ENCODE measurements at places on chromosomes 3 and 15.
A peak's percentile ranks its signal among the peaks of the same experiment; 100 is the strongest.

DNA sequence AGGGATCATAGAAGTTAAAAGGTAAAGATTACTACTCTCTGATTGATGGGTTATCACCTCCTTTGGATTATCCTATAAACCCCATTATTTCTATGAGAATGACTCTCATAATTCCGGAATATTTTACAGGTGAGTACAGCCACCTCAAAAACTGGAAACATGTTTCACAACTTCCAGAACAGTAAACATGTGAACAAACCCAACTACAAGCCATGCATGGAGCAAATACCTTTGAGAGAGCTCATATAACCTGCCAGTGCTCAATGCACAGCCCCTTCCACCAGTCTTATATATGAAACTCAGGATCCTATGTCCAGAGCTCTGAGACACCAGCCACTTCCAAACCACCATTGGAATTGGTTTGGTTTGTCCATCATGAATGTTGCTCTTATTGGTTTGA is 208.0 kb downstream of the MECOM start:
- no peak for DNase-seq

DNA sequence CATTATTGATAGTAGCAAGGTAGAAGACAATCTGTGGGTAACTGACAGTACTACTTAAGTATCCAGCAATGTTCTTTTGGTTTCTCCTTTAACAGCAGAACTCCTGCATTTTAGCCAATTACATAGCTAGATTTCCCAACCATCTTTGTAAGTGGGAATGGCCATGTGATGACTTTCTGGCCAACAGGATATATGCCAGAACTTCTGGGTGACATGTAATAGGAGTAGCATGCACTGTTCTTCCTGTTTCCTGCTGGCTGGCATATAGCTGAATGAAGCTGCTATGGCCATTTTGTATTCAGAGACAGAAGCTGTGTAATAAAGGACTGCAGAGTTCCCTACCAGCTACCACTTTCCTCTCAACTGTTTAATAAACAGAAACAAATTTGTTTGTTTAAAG is 18.0 kb downstream of the SPICE1 start:
- DNase-seq, result no peak

- no peak for DNase-seq
Measured at GRCh38 chr3:39467394-39468107, at the start of gene MOBP. Gene MOBP (plus strand): TSS chr3:39467680. CDS start chr3:39502070, 34,390 bp downstream.

DNA sequence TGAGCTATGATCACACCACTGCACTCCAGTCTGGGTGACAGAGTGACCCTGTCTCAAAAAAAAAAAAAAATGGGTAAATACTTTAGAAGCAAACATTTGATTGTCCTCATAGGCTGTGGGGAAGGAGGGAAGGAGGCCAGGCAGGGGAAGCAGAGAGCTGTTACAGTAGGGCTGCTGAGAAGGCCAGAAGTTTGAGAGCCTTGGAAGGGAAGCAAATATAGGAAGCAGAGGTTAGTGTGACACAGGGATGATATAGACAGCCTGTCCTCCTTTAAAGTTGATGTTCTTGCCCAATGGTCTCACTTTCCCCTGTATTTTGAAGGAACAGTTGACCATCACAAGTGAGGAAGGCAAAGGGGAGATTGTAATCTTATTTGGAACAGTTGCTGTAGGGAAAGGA is 5.3 kb upstream of the ALPK3 start:
- no peak for DNase-seq

- DNase-seq, result no peak
Measured at GRCh38 chr3:141253326-141253725, 21.7 kb downstream of the PXYLP1 start.

DNA sequence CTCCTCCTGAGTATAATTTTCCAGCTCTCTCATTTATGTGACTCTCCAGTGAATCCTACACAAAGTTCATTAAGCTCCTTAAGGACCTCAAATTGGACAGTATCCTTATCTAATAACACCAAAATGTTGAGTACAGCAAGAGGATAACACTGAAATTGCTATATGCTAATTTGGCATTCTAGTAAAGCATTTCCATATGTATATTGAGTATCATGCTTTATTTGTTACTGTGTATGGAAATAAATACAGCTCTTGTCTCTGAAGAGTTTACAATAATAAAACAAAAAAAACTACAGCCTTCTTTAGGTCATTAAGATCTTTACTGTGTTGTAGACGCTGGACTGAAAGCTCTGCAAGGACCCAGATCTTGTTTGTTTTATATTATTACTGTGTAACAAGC is 1341.3 kb downstream of the ROBO1 start:
- peak; percentile 11 for DNase-seq

- DNase-seq, result no peak
Measured at GRCh38 chr3:151107177-151107576, 21.7 kb downstream of the MED12L start.

DNA sequence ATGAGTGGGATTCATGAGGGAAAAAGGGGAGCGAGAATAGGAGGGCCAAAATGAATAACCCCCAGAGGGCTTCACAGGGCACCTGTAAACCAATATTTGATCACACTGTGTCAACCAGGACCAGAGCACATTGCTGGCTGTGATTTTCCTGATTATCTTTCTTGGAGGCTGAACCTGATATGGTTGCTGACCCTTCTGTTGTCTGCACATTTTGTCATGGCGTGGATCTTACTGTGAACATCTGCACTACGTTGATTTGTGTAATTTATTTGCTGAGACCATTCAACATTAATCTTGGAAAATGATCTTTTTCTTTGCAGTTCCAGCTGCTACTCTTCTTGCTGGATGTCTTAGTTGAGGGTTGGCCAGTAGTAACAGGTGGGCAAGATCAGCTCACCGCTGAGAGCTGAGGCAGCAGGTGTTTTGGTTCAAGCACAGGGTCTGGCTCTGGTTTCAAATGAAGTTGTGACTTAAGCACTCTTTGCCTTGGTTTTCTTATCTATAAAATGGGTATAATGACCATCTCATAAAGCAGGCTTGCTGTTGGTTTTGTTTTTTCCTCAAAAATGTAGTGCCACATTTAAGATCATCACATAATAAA is 61.2 kb downstream of the ARHGEF26 start:
- DNase-seq, result no peak

GRCh38 chr15:65177901-65178300 is 7.2 kb downstream of the CLPX start:
- no peak for DNase-seq

GRCh38 chr15:47194718-47195117 is 522.6 kb upstream of the SEMA6D start:
- no peak for DNase-seq

GRCh38 chr15:90598031-90598577 is 68.4 kb downstream of the CRTC3 start:
- no peak for DNase-seq
